CD4-positive, alpha-beta T cell treated with Interleukin-17A for 4 hours (primary cell): ENCODE measurements at places on chromosomes 6 and 20.
A peak's percentile ranks its signal among the peaks of the same experiment; 100 is the strongest.

GRCh38 chr6:152293404-152293803 is 343.8 kb downstream of the SYNE1 start:
- no peak for DNase-seq

GRCh38 chr6:80433010-80433672 is 326.7 kb downstream of the BCKDHB start:
- DNase-seq: no peak

DNA sequence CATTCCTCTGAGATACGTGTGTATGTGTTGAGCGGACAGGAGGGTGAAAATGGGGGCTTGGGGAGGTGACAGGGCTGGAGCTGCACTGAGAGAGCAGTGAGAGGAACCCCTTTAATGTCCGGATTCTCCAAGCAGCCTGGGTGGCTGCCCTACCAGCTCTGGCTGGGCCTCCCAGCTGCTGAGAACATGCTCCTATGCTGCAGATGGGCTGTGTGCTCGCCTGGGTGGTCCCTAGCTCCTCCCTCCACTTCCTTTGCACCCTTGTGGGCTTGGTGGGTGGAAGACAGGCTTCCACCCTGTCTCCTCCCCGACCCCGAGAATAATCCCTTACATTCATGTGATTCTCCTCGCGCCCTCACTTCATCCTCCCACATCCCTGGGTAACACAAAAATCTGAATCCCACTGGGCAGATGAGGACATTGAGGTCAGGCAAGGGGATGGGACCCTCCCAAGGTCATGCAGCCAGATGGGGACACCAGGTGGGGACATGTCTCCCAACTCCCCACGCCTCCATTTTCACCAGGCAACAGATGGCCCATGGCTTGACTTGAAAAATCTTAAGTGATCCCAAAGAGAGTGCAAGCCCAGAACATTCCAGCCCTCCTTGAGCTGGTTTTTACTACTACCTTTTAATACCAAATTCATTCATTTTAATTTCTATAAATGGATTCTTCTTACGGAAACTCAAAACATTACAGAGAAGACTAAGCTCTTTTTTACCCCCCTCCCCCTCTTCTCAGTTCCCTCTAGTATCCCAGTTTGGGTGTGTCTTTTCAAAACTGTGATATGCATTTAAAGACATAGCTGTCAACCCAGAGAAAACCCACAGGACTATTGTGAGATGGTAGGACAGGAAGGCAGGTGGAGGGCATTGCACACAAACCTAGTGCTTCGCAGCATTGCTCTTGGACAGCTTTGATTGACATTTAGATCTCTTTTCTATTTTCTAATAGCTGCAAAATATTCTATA is 5.0 kb upstream of the PDRG1 start:
- no peak for DNase-seq

- DNase-seq: peak; percentile 9
Observed at GRCh38 chr6:32529697-32530430, at the start of gene HLA-DRB5. Gene HLA-DRB5, minus strand, starts transcription at chr6:32530287. Its CDS starts 63 bp downstream, at chr6:32530224.

- no peak for DNase-seq
Observed at GRCh38 chr6:109351231-109352130, 30.8 kb downstream of the CD164 start.

- DNase-seq: no peak
Observed at GRCh38 chr6:48194596-48195295, 83.7 kb upstream of the PTCHD4 start.

GRCh38 chr6:19569563-19569962 is 267.6 kb upstream of the ID4 start:
- no peak for DNase-seq

GRCh38 chr6:41548841-41549642 is 2.9 kb downstream of the FOXP4 start:
- DNase-seq: no peak
